ENCODE measurements at places on chromosomes 4 and X.

- DNase-seq = no peak
Observed at GRCh38 chr4:99463566-99463965, 28.4 kb upstream of the ADH7 start.

- peak; percentile 1 for DNase-seq
Observed at GRCh38 chr4:60500810-60501209, 699.3 kb upstream of the ADGRL3 start.

- no peak for DNase-seq
Observed at GRCh38 chr4:13665701-13666660, 38.5 kb upstream of the BOD1L1 start.

- DNase-seq = no peak
Observed at GRCh38 chr4:127641524-127641923, 8.8 kb downstream of the INTU start.

DNA sequence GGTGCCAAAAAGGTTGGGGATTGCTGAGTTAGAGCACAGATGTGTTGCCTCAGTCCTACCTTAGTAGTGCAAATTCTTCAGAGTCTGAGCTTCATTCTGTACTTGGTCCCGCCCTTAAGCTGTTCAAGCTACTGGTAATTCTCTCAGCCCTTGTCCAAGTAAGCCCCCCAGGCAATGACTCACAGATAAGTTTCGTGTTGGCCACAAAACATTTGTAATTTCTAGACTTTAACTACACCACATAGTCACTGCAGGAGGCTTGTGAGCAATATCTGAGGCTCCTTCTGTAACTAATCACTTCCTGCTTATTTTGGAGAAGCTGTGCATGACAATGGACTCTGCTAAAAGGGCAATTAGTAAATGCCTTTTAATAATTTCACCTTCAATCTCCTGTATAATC lies 1420.5 kb downstream of the PCDH7 start:
- DNase-seq = no peak

GRCh38 chr4:179823342-179823741 lies 2381.1 kb upstream of the AGA start:
- no peak for DNase-seq

GRCh38 chrX:125757794-125758564 lies 408.1 kb downstream of the DCAF12L2 start:
- no peak for DNase-seq

GRCh38 chr4:189765301-189765700 lies 175.4 kb upstream of the FRG1 start:
- DNase-seq = no peak

DNA sequence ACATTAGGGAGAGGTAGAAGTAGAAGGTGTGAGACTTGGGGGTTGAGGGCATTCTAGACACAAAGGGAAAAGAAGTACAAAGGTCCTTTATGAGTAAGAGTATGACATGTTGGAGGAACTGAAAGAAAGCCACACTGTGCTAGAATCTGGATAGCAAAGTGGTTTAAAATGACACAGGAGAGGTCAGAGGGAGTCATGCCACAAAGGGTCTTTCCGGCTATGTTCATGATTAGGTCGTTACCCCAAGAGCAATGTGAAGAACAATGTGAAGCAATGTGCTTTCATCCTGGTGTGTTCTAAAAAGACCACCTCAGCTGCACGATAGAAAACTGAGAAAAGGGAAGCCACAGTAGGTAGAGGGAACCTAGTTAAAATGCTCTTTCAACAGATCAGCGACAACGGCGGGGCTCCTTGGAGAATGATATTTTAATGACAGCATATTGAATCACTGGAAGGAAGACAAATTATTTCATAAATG lies 29.2 kb downstream of the SMIM14 start:
- no peak for DNase-seq

GRCh38 chrX:110146521-110146920 lies 143.6 kb downstream of the TMEM164 start:
- peak; percentile 73 for DNase-seq

DNA sequence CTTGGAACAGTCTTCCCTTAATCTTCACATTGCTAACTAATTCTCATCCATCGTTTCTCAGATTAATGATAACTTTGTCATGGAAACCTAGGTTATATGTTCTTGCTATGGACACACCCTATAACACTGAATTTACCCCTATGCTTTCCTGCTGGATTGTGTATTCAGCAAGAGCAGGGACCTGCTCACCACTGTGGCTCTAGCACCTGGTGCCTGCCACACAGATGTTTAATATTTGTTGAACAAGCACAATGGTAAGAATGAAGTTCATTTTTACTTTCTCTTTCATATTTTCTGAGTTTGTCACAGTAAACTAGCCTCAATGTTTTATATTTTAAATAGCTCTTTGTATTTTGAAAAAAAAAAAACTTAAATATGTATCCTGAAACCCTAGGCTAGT lies 734.0 kb upstream of the DIAPH2 start:
- no peak for DNase-seq

DNA sequence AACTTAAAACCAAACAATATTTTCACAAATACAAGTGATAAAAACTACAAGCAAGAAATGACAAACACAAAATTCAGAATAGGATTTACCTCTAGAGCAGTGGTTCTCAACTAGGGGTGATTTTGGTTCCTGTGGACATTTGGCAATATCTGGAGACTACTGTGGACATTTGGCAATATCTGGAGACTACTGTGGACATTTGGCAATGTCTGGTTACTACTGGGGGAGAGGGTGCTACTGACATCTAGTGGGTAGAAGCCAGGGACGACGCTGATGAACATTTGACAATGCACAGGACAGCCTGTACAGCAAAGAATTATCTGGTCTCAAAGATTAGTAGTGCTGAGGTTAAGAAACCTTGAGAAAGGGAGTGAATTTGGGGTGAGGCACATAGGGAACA lies 169.8 kb downstream of the CLCN4 start:
- DNase-seq = peak; percentile 16

DNA sequence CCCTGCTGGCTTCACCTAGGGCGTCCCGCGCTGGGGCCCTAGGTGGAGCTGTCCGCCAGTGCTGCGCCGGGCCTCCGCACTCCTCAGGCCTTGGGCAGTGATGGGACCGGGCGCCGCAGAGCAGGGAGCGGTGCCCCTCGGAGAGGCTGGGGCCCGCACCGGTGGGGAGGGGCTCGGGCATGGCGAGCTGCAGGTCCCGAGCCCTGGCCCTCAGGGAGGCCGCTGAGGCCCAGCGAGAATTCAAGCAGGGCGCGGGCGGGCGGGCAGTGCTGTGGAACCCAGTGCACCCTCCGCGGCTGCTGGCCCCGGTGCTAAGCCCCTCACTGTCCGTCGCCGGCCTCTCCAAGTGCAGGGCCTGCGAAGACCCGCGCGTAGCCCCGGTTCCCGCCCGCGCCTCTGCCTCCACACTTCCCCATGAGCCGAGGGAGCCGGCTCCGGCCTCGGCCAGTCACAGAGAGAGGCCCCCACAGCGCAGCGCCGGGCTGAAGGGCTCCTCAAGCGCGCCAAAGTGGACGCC lies 565.1 kb upstream of the NDST4 start:
- DNase-seq = no peak

DNA sequence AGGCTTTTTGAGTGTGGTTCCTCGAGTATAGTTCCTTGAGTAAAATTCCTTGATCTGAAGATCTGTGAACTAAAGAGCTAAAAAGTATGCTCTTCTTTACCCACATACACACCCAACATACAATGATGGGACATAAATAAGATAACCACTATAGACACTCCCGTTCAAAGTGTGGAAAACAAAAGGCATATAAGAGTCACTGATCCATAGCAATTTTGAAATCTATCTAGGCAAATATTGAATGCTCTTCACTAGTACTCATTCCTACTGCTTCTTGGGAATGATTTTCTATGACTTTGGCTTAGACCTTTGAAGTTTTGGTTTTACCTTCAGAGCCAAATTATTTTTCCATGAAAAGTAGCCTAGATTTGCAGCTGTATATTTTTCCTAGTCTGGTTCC lies 26.4 kb downstream of the PITX2 start:
- DNase-seq = no peak

GRCh38 chrX:39261446-39262147 lies 460.3 kb downstream of the MID1IP1 start:
- DNase-seq = peak; percentile 69

- peak; percentile 5 for DNase-seq
Observed at GRCh38 chr4:56979421-56980072, 851 bp downstream of the POLR2B start.

DNA sequence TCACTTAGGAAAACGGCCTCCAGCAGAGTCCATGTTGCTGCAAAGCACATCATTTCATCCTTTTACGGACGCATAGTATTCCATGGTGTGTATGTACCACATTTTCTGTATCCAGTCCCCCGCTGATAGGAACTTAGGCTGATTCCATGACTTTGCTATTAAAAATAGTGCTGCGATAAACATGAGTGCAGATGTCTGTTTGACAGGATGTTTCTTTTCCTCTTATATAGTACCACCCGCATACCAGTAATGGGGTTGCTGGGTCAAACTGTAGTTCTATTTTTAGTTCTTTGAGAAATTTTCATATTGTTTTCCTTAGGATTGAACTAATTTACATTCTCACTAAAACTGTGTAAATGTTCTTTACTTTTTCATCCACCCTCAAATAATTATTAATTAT lies 50.5 kb downstream of the VEGFC start:
- DNase-seq = no peak

DNA sequence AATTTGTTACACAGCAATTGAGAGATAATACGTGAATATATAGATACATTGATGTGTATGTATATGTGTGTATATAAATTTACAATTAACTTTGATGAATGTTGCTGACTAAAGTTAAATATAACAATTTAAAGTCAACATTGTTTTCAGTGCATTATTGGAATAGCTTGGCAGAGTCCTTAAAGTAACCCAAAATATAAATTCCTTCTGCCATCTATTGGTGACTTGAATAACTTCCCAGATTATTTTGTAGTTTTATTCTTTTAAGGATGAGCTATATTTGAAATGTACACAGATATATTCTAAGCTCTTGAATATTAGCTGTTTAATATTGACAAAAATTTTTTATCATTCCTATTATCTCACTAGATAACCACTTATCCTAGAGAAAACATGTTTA lies 298.2 kb upstream of the FSTL5 start:
- peak; percentile 33 for DNase-seq

- DNase-seq = no peak
Observed at GRCh38 chr4:124589786-124590185, 122.7 kb downstream of the ANKRD50 start.

DNA sequence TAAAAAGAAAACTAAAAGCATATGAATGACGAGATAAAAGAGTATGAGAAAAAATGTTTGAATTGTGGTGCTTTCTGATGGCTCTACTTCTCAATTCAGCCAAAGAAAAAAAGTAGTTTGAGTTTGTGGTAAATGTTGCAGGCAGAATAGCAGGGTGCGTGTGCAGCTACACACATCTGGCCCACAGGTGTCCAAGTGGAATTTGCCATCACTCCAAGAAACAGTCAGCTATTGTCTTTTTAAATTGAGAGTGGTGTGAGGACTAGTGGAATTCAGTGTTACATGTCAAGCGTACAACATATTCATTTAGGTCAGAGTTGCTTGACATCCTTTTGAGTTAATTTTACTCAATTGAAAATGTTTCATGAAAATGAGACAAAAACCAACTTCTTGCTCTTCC lies 424.8 kb upstream of the MAD2L1 start:
- no peak for DNase-seq

DNA sequence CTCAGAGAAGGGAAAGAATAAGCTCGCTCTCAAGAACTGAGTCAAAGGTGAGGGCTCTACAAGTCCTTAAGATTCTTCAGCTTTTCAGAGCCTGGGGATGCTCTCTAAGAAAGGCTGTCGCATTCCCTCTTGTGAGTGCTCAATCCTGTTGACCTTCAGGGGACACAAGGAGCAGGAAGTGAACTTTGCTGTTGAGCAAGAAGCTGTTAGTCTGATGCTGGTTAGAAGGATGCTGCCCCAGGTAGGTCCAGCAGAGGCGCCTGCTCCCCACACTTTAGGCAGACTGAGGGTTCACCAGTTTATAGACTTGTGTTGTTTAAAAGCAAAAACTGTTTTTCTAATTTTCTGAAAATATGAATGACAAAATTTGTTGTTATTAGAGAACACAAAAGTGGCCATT lies 125.4 kb upstream of the SPOCK3 start:
- no peak for DNase-seq

GRCh38 chr4:16582526-16582925 lies 315.9 kb downstream of the LDB2 start:
- DNase-seq = peak; percentile 11

- DNase-seq = no peak
Observed at GRCh38 chr4:63123441-63123840, 1285.8 kb downstream of the TECRL start.

DNA sequence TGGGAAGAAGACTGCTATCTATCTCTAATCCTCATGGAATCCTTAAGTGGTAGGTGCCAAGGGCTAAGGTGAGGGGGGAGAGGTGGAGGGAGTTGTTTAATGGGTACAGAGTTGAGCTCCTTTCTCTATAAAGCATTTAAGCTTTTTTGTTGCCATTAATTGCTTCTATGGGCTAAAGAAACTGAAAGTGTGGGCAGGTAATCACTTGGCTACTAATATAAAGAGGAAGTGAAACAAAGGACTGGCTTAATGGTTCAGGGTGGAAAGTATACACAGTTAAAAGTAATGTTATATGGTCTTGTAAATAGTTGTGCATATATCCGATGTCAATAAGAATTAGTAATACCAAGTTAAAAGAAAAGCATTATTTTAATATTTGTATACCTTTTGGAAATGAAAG lies 83.9 kb downstream of the POLA1 start:
- DNase-seq = no peak

DNA sequence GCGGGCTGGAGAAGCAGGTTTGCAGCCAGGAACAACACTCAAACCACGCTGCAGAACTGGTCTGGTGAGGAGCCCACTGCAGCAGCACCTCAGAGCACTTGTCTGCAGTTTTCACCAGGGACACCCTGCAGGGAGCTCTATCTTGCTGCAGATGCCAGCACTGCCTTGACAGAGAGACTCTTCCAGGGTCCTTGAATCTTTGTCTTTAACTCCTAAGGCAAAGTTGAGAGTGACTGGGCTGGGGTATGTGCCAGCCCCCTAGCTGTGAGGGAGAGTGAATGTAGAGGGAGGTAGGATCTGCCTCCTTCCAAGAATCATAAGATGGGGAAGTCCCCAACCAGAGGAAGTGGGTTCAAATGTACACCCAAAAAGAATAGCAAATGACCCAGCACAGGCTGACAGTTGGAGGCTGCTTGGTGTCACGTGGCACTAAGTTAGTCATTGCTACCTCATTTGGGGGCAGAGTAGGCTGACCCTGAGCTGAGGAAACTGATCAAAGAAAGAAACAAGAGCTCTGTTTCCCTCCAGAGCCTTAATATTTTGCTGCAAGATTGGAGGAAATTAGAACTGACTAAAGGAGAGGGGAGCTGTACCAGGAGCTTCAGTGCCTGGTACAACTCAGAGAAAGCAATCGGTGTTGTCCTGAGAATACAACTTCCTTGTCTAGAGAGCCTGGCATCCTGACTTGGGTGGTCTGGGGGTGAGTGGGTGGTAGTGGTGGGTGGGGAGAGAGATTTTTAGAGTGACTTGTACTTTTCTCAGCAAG lies 28.2 kb upstream of the HUWE1 start:
- DNase-seq = no peak

- peak; percentile 73 for DNase-seq
Observed at GRCh38 chr4:4694296-4694772, 152.5 kb upstream of the STX18 start.

GRCh38 chr4:76781698-76782595 lies 116.0 kb downstream of the SOWAHB start:
- DNase-seq = peak; percentile 65

All from NCI-H69 (cell line).